Fibroblast of mammary gland (primary cell): ENCODE measurements at places on chromosomes 2 and 18.

- DNase-seq = no peak
Observed at GRCh38 chr2:44671916-44672315, 269.6 kb upstream of the SIX3 start.

DNA sequence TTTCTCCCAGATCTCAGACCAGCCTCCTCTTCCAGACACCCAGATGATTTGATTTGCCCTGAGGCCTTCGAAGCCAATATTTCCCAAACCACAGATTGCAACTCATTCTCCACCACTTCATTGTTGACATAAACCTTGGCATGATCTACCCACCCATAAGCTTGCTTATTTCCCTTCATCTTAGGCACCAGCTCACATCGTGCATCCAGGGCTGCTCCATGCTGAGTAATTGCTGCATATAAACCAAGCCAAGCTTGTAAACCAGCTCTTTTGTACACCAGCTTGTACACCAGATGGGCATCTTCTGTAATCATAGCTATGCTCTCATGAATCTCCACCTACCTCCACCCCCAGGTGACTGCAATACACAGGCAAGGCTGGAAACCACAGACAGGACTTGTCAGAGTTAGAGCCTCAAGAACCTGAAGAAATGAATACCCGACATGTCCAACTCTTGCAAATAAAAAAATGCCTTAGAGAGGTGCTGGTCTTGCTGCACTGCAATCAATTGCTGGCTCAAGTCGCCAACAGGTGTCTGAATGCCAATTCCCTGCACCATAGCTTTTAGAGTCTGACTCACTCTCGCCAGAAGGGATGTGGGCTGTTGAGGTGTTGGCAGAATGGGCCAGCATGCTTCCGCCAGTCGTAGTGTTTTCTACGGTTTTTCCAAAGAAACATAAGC lies 31.5 kb downstream of the TRABD2A start:
- no peak for DNase-seq

- peak; percentile 66 for DNase-seq
Observed at GRCh38 chr2:10036095-10036884, 7.1 kb upstream of the KLF11 start.

DNA sequence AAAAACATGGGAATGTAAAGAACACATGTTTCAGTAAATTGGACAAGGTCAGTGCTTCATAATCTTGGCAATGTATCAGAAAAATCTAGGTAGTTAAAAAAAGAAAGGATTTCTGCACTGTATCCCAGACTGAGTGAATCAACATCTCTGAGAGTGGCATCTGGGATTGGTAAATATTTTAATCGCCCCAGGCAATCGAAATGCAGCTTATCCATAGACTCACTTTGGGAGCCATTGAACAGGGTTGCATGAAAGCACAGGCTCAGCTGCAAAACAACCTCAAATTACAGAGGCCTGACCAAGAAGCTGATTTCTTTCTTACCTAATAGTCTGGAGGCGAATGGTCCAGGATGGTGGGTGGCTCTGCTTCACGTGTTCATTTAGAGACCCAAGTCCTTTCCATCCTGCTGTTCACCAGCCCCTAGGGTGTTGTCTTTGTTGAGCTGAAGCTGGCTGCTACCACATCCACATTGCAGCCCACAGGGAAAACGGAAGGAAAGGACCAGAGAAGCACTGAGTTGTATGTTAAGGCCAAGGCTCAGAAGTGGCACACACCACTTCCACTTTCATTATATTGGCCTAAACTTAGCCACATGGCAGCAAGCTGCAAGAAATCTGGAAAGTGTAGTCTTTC lies 59.0 kb downstream of the MOGAT1 start:
- DNase-seq = no peak

DNA sequence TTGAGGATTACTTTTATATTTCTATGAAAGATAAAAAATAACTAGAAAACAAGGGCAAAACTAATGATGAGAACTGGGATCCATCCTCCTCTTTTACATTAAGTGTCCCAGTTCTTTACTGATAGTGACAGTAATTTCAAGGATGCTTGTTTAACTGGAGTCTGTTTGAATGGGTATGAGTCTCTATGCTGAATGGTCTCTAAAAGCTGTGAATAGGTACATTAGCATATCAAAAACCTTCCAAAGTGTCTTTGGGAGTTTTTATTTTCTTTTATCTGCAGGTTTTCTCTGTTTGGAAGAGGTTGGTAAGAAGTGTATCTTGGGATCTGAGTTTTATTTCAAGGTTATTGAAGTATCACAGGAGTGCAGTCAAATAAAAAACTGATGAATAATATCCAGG lies 30.0 kb downstream of the DSEL start:
- no peak for DNase-seq

GRCh38 chr2:11762799-11763461 lies 16.5 kb downstream of the LPIN1 start:
- no peak for DNase-seq

GRCh38 chr2:102843764-102844443 lies 82.1 kb downstream of the TMEM182 start:
- no peak for DNase-seq

DNA sequence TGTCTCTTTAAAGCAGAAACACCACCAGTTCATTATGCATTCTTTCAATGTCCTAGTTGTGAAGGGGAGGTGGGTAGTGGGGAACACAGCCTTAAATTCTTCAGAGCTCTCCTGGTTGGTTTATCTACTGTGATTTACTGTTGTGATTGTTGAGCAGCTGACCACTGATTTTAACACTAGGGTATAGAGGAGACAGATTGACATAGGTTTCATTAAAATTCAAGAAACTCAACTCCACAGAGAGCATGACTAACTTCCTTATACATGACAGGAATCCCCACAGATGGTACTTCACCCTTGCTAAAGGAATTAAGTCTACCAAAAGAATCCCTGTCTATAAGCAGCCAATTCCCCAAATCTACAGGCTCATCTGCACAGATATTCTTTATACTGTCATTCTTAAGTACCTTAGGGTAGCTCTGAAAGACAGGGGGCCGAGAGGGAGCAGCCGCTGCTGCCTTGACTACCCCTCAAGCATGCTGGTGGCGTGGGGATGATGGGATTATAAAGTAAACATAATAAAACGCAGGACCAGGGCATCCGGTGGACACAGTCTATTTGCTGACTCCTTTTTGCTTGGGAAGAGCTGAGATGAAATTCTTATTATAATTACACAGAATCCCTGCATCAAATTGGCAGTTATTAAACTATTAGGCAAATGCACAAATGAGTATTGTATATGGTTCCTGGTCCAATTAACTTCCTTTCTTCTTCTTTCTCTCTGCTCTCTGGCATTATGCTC lies 1377.6 kb upstream of the PIK3C3 start:
- DNase-seq = no peak

- no peak for DNase-seq
Observed at GRCh38 chr2:160478660-160479059, 14.9 kb downstream of the RBMS1 start.

- peak; percentile 49 for DNase-seq
Observed at GRCh38 chr2:202032846-202033316, 774 bp upstream of the FZD7 start.

DNA sequence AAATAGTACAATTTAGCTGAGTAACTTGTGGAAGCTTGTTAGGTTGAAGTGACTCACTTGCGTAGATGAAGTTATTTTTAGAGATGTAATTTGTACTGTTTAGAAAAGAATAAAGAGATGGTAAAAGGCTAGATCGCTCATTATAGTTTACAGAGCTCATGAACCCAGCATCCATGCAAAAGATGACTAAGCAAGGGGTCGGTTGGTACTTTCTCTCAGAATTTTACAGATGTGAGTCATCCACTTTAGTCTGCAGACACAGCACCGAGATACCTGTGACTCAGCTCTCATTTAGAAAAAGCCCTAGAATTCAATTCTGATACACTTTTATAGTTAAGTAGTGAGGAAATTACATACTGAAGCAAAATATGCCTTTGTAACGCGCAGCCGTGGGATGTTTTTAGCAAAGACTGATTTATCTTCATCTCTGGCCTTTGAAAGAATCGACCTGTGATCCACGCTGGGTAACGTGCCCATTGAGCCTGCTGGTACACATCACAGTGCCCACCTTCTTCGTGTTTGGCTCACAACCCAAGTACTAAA lies 116.5 kb upstream of the FOSL2 start:
- peak; percentile 99 for DNase-seq

DNA sequence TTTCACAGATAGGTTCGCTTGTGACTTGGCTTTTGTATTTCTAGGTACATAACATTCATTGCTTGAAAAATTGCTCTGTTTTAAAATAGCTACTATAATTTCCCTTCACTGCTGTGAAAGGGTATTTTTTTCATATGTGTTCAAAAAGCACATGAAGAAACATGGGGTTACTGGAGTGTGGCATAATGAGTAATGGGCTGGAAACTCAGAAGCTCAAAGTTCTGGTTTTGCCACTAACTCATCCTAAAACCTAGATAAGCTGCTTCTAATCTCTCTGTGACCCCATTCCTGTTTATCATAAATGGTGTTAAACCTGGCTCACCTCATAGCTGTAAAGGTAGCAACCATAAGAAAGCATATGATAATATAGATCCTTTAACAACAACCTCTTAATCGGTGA lies 319.3 kb downstream of the PTPRM start:
- DNase-seq = no peak

DNA sequence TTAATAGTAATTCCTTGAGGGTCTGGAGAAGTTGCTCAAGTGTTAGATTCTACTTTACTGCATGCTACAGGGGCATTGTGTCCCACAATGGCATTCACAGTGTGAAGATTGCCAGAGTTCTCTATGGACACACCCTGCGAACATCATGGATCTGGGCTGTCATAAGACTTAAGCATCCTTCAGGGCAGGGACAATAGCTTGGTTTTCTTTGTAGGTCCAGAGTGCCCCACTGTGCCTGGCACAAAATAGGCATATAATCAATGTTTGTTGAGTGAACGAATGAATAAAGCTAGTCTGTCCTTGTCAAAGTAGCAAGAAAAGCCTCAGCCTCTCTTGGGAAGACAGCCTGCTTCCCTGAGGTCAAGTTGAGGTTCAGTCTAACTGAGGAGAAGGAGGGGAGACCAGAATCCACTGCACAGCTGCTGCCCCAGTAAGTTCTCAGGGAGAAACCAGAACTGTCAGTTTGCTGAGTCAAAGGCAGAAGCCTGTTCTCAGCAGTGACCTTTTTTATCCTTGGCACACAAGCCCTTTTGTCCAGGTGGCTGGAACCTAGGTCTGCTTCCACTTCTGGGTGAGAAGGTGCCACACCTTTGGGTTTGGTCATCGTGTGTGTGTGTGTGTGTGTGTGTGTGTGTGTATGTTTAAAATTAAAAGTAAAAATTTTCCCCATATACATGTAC lies 15.0 kb downstream of the INPP4A start:
- DNase-seq = peak; percentile 59

DNA sequence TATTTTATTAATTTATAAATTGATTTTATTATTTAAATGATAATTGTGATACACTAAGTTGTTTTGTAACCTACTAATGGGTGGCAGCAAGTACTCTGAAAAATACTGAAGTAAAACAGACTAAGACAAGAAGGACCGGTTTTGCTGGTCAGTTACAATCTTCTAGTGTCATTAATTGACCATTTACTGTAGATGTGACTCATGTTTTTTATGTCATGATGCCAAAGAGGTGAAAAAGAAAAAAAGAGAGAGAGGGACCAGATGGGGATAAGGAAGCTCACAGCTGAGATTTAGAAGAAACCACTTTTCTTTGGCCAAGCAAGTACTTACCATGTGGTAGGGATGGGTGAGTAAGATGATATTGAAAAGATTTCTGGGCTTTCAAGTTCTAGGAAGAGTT lies 955.8 kb upstream of the LRRTM1 start:
- no peak for DNase-seq

- DNase-seq = no peak
Observed at GRCh38 chr2:100791294-100791935, 28.5 kb upstream of the NPAS2 start.

- no peak for DNase-seq
Observed at GRCh38 chr2:74191596-74192380, 6.6 kb upstream of the MTHFD2 start.

- peak; percentile 91 for DNase-seq
Observed at GRCh38 chr18:9782073-9782857, 74.2 kb downstream of the RAB31 start.

GRCh38 chr18:59910967-59911366 lies 11.2 kb downstream of the PMAIP1 start:
- peak; percentile 67 for DNase-seq

DNA sequence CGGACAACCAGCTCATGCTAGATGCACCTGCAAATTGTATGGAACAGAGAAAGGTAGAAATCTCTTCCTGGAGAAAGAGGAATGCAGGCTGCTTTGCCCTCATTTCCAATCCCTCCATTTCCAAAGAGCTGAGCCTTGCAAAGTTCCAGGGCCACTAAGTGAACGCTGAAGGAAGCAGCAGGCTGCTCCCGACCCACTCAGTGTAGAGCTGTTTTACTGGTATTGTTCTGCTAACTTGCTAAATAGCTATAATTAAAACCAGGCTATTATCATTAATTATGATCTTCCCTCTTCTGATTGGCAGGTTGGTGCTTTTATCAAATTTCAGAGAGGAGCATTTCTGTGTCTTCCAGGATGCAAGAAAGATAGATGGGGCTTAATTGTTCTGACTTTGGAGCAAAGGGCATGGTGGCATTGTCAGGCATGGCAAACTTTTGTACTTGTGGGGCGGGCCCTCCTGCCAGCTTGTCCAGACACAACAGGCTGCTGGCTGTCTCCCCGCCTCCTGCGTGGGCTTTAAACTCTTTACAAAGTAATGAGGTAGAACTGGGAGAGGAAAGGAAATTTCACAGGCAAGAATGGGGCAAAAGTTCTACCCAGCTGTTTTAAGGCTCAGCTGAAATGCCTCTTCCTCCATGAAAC lies 40.2 kb downstream of the ALK start:
- no peak for DNase-seq

DNA sequence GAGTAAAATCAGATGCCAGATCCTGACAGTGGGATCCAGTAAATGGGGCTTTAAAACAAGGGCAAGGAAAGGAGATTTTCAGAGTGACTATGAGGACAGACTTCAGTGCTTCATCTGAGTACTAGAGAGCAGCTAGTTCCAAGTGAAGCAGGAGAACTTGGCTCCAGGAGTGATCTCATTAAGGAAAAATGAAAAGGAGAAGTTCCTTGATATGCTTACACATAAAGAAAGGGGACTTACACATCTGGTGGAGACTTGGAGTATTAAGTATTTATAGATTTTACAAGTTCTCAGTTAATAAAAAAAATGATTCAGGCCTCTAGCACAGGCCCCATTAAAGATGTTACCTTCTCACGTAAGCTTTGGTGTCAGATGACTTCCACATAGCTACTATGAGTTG lies 105.8 kb downstream of the ICOS start:
- no peak for DNase-seq

- DNase-seq = peak; percentile 25
Observed at GRCh38 chr2:179262077-179262660, 2.5 kb downstream of the SESTD1 start.

DNA sequence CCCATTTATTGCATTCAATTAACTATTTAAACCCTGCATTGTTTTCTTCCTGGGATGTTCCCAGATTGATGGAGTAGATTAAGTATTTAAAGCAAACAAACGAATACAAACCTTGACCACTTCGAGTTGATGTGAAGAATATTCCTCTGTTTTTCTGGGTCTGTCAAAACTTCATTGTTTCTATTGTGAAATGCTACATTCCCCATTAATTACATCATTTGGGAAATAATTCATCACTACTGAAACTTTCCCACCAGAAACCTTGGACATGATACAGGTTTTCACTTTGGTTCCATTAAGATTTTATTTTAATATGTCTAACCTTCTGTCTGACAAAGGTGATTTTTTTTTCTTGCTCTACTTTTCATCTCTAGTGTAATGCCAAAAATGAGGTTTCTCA lies 365.1 kb upstream of the ETAA1 start:
- DNase-seq = peak; percentile 27

GRCh38 chr2:236749346-236749745 lies 179.7 kb downstream of the ACKR3 start:
- DNase-seq = peak; percentile 80
